ENCODE measurements at places on chromosomes 13 and 19. TPM values are rescaled to one million over a fixed set of nuclear protein-coding genes. Genes with fewer than 3 reads are reported as not detected.

Gene CYP2A7
- total RNA-seq = not detected

Gene APBA3
- total RNA-seq = 5.0 TPM

Gene RCBTB2
- 1.3 TPM for total RNA-seq

Gene LRFN3
- total RNA-seq = 24.1 TPM

Gene ZFP14
- 2.5 TPM for total RNA-seq

Gene IQCN
- 0.71 TPM for total RNA-seq

Gene ERICH6B
- not detected for total RNA-seq

Gene TUBA3C
- total RNA-seq = not detected

All from A549 treated with ZK216348 at 1 μM for 4 hours (cell line).